ENCODE measurements at places on chromosomes 6 and 20.

DNA sequence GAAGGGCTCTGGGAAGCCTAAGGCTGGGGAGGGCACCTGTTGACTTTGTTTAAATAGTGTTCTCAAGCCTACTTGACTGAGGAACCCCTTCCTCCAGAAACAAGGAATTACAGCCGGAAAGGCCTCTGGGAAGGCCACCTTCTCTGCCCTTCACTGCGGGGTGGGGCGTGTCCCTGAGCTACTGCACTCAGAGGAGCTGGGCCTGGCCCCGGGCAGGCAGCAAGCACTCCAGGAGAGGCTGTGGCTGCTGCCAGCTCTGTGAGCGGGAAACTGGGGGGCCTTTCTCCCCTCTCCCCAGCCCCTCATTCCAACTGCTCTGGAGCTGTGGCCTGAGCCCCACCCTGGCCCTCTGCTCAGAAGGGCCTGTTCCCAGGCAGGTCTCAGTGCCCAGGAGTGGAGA lies 4.0 kb upstream of the OSBPL2 start:
- DNase-seq: no peak

DNA sequence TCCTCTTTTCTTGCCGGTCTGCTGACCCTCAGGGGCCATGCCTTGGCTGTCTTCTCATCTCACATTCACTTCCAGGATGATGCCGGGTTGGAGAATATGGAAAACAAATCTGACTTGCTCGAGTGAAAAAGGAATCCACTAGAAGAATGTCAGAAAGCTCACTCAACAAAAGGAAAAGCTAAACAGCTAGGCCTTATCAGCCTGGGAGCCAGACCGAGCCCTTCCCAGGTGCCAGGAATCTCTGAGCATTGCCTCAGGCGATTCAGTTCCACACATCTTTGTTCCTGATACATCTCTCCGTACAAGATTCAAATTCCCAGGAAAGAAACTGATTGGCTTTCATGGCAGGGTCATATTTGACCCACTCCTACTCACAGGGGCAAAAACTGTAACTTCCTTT lies 9.2 kb upstream of the OSER1 start:
- DNase-seq: no peak

GRCh38 chr6:22598339-22598738 lies 29.0 kb downstream of the HDGFL1 start:
- DNase-seq: no peak

DNA sequence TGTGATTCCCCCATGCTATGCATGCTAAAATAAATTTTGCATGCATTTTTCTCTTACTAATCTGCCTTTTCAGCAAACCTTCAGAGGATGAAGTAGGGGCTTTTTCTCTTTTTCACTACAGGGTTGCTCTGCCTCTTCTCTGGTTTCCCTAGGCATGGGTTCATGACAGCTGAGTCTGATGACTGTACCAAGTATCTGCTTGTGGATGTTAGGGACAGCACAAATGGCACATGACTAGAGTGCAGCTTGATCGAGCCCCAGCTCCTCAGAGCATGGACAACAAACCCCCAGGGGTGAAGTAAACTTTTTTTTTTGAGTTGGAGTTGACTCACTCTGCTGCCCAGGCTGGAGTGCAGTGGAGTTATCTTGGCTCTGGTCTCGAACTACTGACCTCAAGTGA lies 57.1 kb upstream of the GCM1 start:
- no peak for DNase-seq

- DNase-seq: no peak
Measured at GRCh38 chr6:39268721-39269120, 39.4 kb upstream of the KCNK5 start.

Data from suprapubic skin (tissue), 4 donors.